Hematopoietic multipotent progenitor cell treated with erythropoietin and hydrocortisone succinate and interleukin-3 and kit ligand, for 4 days (in vitro differentiated cells): ENCODE measurements at places on chromosomes 3 and 15.

GRCh38 chr3:197224034-197224444, 74.4 kb downstream of the DLG1 start:
- peak; percentile 84 for DNase-seq

- peak; percentile 84 for DNase-seq
Measured at GRCh38 chr15:98873441-98874218, 134.0 kb downstream of the PGPEP1L start.

- DNase-seq, result no peak
Measured at GRCh38 chr3:194772241-194773000, 86.7 kb downstream of the FAM43A start.

DNA sequence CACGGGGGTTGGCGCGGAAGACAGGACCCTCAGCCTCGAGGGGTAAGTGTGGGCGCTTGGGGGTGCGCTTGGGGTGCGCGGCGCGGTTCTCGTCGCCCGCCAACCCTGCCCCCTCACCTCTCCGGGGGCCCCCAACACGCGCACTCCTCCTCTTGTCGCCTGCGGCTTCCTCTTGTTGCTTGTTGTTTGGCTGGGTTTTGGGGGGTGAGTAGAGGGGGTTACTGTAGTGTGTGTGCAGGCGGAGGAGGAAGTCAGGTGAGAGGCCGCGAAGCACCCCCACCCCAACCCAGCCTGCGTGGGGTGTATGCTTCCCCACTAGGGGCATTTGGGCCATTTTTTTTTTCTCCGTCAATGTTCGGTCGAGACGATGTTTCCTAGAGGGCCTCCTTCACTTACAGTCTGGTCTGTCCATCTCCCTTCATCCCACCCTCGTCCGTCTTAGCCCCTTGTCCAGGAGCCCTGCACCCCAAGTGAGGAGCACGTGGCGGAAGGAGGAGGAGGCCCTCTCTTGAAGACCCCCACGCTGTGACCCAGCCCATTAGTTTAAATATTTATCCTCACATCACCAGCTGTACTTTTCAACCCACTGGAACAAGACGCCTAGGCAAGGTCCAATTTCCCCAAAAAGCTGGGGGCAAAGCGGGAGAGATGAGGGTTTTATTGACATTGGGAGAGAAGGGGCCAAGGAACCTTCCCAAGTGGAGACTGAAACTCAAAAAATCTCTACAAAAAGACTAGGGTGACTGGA, 20.4 kb upstream of the SATB1 start:
- peak; percentile 85 for DNase-seq

GRCh38 chr3:126341755-126342150, 15.5 kb downstream of the KLF15 start:
- no peak for DNase-seq

DNA sequence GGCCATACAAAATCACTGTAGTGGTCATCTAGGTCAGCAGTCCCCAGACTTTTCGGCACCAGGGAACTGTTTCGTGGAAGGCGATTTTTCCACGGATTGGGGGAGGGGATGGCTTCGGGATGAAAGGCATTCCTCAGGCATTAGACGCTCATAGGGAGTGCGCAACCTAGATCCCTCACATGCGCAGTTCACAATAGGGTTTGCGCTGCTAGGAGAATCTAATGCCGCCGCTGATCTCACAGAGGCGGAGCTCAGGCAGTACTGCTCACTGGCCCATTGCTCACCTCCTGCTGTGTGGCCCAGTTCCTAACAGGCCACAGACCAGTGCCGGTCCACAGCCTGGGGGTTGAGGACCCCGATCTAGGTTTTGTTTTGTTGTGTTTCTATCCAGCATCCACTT, 200.1 kb downstream of the SLC9A9 start:
- DNase-seq, result no peak

DNA sequence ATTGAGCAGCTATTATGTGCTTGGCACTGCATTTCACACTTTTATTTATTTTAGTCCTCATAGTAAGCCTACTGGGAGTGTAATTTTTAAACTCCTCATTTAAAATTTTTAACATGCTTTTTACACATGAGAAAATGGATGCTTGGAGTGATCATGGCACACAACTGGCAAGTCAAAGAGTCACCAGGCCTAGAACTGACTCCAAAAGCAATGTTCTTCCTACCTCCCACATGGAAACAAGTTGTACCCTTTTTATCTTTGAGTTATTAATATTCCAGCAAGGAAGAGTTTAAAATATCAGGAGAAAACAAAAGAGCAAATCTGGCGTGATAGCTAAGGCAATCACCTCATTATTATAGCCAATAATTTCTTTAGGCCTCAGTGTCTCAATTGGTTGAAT, 100.6 kb downstream of the MEIS2 start:
- DNase-seq, result no peak

GRCh38 chr3:151283907-151284461, 5.6 kb upstream of the P2RY14 start:
- peak; percentile 67 for DNase-seq

- DNase-seq, result no peak
Measured at GRCh38 chr3:6260551-6261191, 600.2 kb upstream of the GRM7 start.
